ENCODE measurements at places on chromosomes 12 and 14.

- DNase-seq: no peak
Measured at GRCh38 chr12:64404470-64405256, 471 bp downstream of the XPOT start.

- no peak for DNase-seq
Measured at GRCh38 chr12:51925346-51926063, 18.2 kb downstream of the ACVRL1 start.

GRCh38 chr12:126676434-126676833 is 1590.5 kb upstream of the TMEM132C start:
- no peak for DNase-seq

DNA sequence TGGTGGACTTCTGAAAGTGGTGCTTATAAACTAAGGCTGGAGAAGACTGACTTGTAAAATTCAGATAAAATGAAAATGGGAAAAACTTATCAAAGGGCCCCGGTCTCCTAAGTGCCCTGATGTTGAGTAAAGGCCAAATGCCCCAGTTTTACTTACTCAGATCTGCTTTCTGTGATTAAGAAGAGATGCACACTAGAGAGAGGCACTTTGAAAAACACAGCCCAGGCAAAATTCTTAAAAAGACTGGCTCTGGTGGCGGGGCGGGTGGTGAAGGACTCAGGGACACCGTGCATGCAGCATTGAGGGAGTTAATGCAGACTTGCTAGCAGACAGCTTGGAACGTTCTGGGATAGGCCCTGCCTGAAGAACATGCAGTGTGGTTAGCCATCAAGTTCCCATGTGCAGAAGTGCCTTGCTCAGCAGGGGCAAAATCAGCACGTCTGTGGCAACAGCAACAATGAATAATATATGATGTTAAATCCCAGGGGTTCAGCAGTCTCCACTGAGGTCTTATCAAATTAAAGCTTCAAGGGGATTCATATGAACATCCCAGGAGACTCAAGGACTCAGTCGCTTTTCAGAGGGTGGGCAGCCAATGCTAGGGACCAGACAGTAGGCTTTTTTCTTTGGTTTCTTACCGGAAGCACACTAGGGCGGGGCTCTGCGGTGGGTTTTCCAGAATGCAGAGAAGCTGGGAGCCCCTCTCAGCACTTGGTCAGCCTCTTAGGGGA is 105.0 kb downstream of the DAD1 start:
- no peak for DNase-seq

DNA sequence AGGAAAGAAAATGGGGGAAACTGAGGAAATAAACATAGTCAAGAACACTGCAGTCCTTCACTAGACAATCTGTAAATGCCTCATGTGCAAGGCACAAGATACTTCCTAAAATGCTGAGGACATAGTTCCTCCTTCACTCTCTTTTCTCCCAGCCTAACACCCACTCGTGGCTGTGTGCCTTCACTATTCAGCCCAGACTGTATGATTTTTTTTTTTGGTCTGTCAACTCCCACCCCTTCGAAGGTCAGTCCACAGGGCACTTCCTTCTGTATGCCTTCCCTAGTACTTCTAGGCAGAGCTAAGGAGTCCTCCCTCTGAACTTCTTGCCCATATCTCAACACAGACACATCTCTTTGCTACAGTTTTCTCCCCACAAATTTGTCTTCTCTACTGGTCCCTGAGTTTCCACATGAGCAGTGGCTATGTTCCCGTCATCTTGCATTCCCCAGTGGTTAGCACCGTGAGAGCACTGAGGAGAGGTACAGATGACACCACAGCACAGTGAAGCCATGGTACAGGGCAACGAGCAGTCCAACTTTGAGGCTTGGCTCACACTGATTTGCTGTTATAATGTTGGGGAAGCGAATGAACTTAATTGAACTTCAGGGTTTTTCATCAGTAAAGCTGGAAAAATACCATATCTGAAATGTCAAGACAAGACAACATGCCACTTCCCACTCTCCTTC is 24.1 kb upstream of the SYCP3 start:
- DNase-seq: no peak

- no peak for DNase-seq
Measured at GRCh38 chr12:68291396-68292036, 38.1 kb upstream of the IL22 start.

DNA sequence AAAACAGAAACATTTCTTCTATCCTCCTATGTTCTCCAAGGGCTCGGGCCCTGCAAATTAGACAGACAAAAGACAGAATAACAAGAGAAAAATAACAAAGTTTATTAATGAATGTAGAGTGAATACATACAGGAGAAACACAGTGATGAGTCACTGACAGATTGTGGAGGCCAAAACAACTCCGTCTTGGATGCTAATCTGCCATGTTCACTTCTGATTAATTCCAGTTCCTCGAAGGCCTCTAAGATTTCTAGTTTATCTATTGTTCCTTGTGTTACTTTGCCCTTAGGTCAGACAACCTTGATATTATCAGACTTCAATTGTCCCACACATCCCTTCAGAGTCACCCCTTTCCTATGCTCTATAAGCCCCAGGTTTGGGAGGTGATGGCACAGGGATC is 26.8 kb upstream of the NEDD1 start:
- no peak for DNase-seq

DNA sequence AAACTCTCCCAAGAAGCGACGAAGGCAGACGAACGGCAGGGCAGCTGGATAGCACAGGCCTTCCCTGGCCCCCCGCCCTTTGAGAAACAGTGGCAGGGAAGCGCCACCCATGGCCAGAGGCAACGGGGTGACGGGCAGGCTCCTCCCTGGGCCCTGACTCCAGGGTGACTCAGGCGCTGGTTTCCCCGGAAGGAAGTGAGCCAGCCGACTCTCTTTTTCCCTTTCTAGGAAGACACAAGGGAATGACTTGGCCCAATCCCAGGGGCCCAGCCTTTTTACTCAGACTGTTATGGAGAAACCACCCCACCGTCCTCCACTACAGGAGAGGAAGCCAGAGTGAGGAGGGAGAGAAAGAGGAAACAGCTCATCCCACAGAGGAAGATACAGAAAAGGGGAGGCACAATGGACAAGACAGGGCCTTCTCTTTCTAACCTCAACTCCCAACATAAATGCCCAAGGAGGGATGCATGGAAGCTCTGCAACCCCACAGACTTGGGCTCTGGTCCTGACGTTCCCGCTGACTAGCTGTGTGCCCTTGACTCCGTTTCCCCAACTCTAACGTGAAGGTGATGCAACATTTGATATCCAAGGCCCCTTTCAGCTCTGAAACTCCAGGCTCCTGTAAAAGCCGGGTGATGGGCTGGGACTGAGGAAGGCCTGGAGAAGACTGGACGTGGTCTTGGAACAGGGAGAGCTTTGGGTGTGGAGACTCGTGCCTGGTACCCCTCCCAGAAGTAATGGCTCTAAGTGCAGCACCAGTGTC is 27.9 kb downstream of the ACTN1 start:
- DNase-seq: no peak

- no peak for DNase-seq
Measured at GRCh38 chr12:106280106-106280505, 22.4 kb upstream of the TCP11L2 start.

GRCh38 chr14:59847711-59848110 is 22.9 kb downstream of the RTN1 start:
- no peak for DNase-seq

DNA sequence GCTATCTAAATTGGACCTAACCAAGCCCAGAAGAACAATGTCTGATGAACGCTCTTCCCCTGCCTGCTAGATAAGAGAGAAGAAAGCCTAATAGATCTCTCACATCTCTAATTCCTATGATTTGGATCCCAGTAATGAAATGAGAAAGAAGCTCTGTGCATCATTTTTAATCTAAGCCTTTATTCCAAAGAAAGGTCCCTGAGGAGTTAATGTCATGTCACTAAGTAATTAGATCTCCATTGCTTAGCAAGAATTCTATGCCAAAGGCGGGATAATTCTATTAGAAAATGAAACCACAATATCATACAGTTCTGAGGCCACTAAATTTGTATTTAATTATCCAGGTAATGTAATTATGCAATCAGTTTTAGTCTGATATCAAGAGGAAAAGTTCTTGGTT is 74.2 kb upstream of the TMEM260 start:
- no peak for DNase-seq

GRCh38 chr14:84591827-84592445 is 938.0 kb upstream of the FLRT2 start:
- DNase-seq: no peak

GRCh38 chr12:78240827-78241226 is 410.1 kb downstream of the NAV3 start:
- DNase-seq: no peak

GRCh38 chr14:104001003-104001402 is 58.7 kb upstream of the RD3L start:
- no peak for DNase-seq

DNA sequence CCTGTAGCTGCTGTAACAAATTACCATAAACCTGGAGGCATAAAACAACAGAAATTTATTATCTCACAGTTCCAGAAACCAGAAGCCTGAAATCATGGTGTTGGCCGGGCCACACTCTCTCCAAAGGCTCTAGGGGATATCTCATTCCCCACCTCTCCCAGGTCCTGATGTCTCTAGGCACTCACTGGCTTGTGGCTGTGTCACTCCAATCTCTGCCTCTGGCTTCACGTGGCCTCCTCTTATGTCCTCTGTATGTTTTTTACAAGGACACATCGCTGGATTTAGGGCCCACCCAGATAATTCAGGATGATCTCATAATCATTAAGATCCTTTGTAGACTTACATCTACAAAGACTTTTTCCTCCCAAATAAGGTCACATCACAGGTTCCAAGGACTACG is 8.0 kb downstream of the GALNT4 start:
- no peak for DNase-seq

- no peak for DNase-seq
Measured at GRCh38 chr12:111792155-111792855, 25.6 kb downstream of the ALDH2 start.

- no peak for DNase-seq
Measured at GRCh38 chr14:58549105-58549757, 88.5 kb upstream of the DACT1 start.

- DNase-seq: no peak
Measured at GRCh38 chr14:60722357-60723115, 1.6 kb downstream of the SIX4 start.

- no peak for DNase-seq
Measured at GRCh38 chr14:99363051-99363450, 91.1 kb upstream of the BCL11B start.
